ENCODE measurements at places on chromosomes 3 and 15. TPM values are rescaled to one million over a fixed set of nuclear protein-coding genes. Genes with fewer than 3 reads are reported as not detected.

Gene MYRIP
- 0.55 TPM for total RNA-seq

DNA sequence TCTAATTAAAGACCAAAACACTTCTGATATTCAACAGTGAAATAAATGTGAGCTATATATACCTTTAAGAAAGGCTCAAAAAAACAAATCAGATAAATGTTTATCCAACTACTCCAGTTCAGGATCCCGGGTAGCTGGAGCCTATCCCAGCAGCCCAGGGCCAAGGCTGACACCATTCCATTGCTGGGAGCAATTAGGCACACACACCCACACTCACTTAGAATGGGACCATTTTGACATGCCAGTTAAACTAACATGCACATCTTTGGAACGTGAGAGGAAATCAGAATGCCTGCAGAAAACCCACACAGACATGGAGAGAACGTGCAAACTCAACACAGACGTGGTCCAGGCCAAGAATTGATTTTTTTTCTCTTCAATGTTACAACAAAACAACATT is 30.0 kb upstream of the PLSCR4 start:
- DNase-seq, result no peak
- H3K27ac ChIP-seq, result no peak overlapping the region
- H3K36me3 ChIP-seq, result no peaks in the 10 kb centered on the region
- no peak overlapping the region for H3K4me3 ChIP-seq

GRCh38 chr3:197519801-197520211 is 36.0 kb downstream of the BDH1 start:
- no peak overlapping the region for H3K27ac ChIP-seq
- H3K36me3 ChIP-seq, result no peaks in the 10 kb centered on the region
- no peaks in the 10 kb centered on the region for H3K27me3 ChIP-seq
- H3K4me3 ChIP-seq, result no peak overlapping the region
- H3K4me1 ChIP-seq, result peaks cover 24% of the 10 kb centered on the region

- DNase-seq, result no peak
- no peaks in the 10 kb centered on the region for H3K4me1 ChIP-seq
- H3K27ac ChIP-seq, result no peak overlapping the region
Observed at GRCh38 chr3:74302969-74303368, 311.5 kb downstream of the CNTN3 start.

DNA sequence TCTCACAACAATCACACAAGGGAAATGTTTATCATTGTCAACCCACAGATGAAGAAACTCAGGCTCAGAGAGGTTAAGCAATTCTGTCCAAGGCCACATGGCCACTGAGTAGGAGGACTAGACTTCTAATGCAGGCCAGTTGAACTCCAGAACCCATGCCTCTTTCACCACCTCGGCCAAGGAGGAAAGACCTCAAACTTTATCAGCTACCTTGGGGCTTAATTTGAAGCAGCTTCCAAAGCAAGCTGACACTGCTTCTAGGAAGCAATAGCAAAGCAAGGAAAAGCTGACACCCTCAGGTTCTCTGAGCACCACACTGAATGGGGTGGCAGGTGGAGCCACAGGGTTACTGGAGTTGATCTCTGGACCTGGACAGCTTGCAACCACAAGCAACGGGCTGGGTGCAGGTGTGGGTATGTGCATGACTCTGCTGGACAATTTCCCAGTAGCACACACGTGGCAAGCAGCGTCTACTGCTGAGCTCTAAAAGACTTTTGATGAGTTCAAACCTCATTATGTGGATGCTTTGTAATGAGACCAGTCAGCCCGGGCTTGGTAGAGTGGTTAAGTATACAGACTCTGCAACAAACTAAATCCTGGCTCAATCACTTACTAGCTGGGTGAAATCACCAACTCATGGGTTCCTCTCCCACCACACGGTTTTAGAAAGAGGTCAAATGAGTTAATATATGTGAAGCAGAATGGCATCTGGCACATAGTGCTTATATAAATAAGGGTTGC is 23.1 kb downstream of the CCNL1 start:
- H3K36me3 ChIP-seq, result peaks cover 23% of the 10 kb centered on the region
- no peak overlapping the region for H3K4me3 ChIP-seq
- H3K27ac ChIP-seq, result peak overlapping the region; percentile 33
- peaks cover 13% of the 10 kb centered on the region for H3K4me1 ChIP-seq
- DNase-seq, result no peak
- no peaks in the 10 kb centered on the region for H3K27me3 ChIP-seq

Gene HRG
- 0.13 TPM for total RNA-seq

DNA sequence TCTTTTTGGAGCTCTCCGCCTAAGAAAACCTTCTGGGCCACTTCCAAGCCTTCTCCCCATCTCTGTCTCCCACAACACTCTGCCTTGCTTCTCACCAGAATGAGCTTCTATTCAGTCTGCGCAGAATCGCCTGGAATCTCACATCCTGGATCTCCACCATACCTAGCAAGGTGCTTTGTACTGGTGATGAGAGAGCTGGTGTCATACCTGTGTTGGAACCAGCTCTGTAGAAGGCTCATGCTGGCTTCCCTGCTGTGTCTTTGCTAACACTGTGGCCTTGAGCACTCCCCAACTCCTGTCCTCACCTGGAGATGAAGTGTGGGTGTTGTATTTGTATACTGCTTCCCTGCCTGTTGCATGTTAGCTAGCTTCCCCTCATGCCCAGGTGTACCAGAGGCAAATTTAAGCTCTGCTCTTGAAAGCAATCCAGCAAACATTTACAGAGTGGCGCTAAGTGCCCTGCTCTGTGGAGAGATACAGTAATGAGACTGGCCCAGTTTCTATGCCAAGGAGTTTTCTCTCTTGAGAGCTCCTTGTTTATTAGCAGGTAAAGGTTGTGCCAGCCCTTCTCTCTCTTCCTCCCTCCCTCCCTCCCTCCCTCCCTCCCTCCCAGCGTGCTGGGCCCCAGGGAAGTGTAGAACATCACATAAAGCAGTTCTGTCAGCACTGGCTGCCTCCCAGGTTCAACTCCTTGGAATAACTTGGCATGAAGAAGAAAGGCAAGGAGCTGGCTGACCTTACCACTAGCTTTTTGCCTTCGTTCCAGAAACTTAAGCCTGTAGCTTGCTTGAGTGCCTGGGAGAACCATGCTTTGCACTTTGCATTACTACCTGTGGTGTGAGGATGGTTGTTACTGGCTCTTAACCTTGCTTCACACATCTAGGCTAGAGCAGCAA is 54.9 kb downstream of the TRIM71 start:
- H3K36me3 ChIP-seq, result no peaks in the 10 kb centered on the region
- peak overlapping the region; percentile 72 for H3K27ac ChIP-seq
- H3K27me3 ChIP-seq, result no peaks in the 10 kb centered on the region
- DNase-seq, result peak; percentile 84

DNA sequence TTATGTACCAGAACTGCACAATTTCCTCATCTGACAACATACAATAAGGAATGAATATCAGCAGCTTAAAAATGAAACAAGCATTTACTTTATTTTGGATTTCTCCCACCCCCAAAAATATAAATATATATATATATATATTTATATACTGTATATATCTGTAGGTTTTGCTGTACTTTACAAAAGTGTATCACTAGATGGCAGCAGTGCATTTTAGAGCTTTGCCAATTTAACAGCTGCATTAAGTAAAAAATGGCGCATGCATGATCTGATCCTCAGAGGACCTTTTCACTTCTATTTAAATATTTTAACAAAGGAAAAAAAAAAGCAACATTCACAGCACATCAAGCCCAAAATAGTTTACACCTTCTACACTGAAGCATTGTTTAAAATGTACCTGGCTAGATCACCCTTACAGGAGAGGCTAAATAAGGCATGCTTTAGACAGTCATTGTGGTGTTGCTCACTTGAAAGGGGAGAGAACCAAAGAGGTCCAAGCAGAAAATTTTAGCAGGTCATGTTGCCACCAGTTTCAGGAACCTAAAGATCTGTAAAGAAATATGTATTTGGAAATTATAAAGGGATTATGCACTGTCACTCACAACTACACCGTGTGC is 72.6 kb downstream of the NPTN start:
- H3K27ac ChIP-seq, result no peak overlapping the region
- no peaks in the 10 kb centered on the region for H3K27me3 ChIP-seq
- H3K36me3 ChIP-seq, result peaks cover 94% of the 10 kb centered on the region
- H3K4me3 ChIP-seq, result no peak overlapping the region

DNA sequence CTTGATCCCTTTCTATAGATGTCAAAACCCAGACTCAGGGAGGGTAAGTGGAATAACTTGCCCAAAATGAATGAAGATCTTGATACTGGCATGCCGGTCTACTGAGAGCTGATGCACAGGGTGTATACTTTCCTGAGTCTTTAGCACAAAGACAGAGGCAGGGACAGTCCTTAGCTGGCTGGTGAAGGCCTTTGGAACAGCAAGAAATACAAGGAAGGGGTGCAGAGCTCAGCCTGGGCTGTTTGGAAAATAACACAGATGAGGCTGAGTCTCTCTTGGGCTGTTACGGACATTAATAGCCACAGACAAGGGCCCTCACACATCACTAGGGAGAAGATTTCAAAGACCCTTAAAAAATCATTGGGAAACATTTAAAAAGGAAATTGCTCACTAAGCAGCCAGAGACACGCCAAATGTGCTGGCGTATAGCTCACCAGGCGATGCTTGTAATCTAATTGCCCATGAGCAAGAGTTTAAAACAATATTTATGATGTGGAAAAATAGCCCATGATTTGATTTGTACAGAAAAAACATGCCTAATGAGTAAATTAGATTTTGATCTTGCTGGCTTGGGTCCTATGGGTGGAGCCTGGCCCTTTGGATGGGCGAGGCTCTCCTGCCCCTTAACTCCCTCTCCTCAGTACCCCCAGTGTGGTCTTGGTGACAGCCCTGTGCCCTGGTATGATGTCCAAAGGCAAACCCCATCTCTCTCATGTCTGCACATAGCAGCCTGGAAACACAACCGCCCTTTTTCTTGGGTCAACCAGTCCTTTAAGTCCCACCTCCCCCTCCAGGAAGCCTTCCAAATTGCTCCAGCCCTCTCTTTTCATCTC is 81.8 kb upstream of the MRPS22 start:
- DNase-seq, result no peak
- H3K4me1 ChIP-seq, result no peaks in the 10 kb centered on the region
- no peaks in the 10 kb centered on the region for H3K27me3 ChIP-seq
- H3K27ac ChIP-seq, result no peak overlapping the region

- peaks cover 20% of the 10 kb centered on the region for H3K4me1 ChIP-seq
- no peaks in the 10 kb centered on the region for H3K27me3 ChIP-seq
- DNase-seq, result no peak
- H3K27ac ChIP-seq, result peak overlapping the region; percentile 43
- H3K36me3 ChIP-seq, result no peaks in the 10 kb centered on the region
Observed at GRCh38 chr15:31399544-31400171, 73.0 kb downstream of the KLF13 start.

All from upper lobe of left lung (tissue), 6 donors.